NCI-H748 treated with DMSO at 0.1 percent for 48 hours (cell line): ENCODE measurements at places on chromosomes 16 and 17.

DNA sequence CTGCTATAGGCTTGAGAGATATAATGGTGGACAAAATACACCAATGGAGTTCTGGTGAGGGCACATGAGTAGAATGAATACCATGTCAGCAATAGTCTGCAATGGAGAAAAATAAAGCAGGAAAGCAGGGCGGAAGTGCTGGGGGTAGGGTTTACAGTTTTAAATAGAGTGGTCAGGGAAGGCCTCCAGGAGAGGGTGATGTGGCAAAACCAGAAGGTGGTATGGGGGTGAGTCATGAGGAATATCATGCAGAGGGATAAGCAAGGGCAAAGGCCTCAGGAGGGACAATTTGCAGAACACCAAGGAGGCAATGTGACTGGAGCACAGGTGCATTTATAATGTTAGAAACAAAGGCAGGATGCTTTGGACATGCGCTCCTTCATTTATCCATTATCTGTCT lies 102.0 kb downstream of the ITFG1 start:
- no peak for DNase-seq

- DNase-seq, result no peak
These were observed 86.5 kb upstream of the LHX1 start for GRCh38 chr17:36850790-36851189.

GRCh38 chr17:19321481-19322128 lies 40.9 kb downstream of the B9D1 start:
- no peak for DNase-seq

DNA sequence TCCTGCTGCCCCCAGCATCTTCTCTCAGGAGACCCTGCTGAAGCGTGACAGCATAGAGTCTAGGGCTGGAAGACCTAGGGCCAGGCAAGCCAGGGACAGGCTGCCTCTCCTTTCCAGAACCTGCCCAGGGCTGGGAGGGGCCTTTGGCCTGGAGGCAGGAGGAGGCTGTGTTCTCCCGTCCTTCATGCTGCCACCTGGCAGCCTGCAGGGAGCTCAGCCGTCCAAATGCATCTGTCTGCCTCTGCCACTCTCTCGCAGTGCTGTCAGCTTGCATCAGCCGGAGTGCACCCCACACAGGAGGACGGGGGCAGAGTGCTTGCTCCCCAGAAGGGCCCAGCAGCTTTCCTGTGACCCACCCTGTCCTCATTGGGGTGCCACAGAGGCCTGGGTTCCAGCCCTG lies 31.3 kb downstream of the ARHGAP23 start:
- no peak for DNase-seq

DNA sequence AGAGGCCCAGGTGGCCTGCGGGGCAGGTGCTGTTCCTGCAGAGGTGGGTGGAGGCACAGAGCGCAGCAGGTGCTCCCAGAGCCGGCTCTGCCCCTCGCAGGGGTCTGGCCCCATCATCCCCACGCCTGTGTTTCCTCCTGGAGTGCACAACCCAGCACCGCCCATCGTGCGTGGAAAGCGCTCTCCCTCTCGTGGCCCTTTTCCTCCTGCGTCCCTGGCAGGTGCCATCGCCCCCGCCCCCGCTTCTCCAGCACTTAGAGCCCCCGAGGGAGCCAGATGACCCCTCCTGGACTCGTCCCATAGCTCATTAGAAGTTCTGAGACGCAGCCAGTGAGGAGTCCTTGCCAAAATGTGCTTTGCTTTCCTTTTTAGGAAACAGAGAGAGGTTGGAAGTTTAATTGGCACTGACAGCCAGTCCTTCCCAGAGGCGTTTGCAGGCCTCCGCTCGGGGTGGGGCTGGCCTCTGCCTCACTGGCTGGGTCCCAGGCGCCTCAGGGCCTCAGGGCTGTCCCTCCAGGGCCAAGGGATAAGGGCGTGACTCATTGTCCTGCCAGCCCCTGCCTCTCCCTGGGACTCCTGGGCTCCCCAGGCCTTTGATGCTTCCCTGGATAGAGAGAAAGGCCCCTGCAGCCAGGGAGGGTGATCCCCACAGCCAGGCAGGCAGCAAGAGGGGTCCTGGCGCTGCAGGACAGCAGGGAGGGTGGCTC lies 32.2 kb upstream of the CHMP6 start:
- no peak for DNase-seq

DNA sequence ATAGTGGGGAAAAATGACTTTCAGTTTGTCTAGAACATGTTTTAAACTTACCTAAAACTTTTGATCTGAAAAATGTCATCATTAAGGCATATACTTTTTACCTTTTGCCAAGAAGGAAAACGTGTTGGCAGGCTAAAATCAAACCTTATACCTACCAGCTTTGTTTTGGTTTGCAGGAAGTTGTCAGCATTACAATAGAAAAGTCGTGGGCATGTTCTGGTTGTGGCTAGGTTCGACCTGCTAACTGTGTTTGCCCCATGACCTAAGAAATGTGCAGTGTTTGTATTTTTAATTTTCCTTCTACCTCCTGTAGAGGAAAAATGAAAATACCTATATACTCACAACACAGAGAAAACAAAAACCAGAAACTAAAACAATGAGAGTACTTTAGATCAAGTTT lies 13.0 kb downstream of the SKAP1 start:
- DNase-seq, result no peak

- no peak for DNase-seq
These were observed 947 bp downstream of the DDX42 start for GRCh38 chr17:63774969-63775265.

- no peak for DNase-seq
These were observed 406.8 kb downstream of the UTP18 start for GRCh38 chr17:51666971-51667705.

DNA sequence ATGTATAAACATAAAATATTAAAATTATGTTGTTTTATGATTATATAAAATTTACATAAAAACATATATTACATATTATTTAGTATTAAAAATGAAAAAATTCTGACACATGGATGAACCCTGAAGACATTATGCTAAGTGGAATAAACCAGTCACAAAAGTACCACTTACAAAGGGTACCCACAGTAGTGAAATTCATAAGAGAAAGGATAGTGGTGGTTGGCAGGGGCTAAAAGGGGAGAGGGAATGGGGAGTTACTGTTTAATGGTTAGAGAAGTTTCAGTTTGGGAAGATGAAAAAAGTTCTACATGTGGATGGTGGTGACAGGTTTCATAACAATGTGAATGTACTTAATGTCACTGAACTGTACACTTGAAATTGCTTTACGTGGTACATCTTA lies 41.4 kb downstream of the FBXL20 start:
- no peak for DNase-seq

DNA sequence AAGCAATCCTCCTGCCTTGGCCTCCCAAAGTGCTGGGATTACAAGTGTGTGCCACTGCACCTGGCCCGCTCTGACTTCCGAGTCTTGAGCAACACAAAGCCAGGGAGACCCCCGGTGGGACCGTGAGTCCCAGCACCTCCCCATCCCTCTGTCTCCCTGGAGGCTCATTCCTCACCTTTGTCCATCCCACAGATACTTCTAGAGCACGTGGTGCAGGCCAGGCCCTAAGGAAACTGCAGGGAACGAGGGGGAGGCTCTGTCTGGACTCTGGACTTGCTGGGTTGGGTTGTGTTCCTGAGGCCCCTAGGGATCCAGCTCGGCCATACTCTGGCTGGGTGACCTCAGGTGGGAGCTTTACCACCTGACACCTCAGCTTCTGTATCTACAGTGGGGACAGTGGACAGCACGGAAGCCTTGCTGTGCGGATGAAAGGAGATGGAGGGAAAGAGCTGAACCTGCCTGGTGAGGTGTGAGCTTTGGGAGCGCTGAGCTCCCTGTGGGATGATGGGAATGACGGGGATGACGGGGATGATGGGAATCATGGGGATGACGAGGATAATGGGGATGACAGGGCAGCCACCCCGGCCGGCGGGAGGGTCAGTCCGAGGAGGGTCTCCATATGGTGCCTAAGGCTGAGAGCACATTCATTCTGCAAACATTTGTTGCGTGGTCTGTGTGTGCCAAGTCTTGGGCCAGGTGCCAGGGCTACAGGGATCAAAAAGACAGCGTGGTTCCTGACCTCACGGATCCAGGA lies 26.6 kb downstream of the C16orf74 start:
- no peak for DNase-seq

DNA sequence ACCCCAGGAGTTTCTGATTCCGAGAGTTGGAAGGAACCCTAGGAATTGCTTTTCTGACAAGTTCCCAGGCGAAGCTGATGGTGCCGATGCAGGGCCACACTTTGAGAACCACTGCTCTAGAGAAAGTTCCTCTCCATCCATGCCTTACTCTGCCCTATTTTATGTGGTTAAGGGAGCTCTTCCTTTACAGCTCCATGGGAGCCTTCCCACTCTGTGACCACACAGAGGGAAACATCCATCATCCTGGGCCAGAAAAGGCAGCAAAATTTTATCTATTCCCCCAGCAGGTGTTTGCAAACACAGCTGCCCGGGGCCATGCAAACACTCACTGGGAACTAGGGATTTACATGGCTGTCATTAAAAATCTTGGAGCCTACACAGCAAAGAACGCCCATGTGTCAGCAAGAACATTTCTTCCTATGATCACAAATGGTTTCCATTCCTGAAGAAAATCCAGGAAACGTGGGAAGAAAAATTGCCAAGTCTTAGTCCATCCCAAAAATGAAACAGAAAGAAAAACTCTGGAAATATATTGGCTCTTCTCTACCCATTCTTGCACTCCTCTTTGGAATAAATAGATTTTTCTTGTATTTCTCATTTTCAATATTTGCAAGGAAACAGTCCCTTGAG lies 252.7 kb downstream of the PMP22 start:
- DNase-seq, result no peak

DNA sequence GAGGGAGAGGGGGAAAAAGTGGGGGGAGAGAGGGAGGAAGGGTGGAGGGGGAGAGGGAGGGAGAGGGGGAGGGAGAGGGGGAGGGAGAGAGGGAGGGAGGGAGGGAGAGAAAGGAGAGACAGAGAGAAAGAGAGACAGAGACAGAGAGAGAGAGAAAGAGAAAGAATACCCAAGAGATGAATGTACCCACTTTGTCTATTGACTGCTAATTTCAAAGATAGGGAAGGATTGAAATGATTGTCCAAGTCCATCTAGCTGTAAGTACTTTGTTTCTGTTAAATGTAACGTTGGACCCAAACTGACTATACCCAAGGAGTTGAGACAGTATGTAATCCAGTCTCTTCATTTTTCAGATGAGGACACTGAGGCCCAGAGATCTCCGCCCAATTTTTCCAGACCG lies 374.9 kb downstream of the GRIN2A start:
- no peak for DNase-seq

- DNase-seq, result no peak
These were observed 34.7 kb upstream of the ENPP7 start for GRCh38 chr17:79695797-79696609.

GRCh38 chr17:35289222-35289621 lies 46.4 kb downstream of the SLFN5 start:
- no peak for DNase-seq

DNA sequence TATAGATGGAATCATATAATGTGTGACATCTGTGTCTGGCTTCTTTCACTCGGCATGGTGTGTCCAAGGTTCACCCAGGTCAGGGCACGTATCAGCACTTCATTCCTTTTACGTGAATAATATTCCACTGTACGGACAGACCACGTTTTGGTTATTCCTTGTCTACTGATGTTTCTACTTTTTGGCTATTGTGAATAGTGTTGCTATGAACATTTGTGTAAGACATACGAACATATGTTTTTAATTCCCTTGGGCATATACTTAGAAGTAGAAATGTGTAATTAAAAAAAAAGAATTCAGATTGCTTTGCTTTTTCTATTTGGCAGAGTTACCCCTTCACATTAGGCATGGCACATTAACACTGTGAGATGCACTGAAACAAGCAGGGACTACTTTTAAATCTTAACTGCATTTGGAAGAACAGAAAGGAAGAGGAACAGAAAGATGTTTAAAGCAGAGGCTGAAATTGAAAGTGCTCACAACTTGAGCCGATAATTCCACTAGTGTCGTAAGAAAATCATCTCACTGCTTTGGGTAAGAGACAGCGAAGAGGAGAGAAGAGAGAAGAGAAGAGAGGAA lies 105.3 kb downstream of the VPS53 start:
- no peak for DNase-seq

GRCh38 chr17:45573924-45574770 lies 83.6 kb upstream of the PLEKHM1 start:
- no peak for DNase-seq

DNA sequence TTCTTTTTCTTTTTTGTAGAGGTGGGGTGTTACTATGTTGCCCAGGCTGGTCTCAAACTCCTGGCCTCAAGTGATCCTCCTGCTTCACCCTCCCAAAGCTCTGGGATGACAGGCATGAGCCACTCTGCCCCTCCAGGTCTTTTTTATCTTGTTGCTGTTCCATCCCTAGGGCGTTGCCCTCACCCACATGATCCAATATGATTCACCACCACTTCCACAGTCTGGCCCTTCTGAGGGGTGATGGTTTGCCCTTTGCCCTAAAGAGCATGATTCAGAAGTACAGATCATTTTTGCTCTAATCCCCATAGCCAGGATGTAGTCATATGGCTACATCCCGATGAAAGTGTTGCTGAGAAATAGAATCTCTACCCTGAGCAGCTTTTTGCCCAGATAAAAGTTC lies 18.8 kb downstream of the STX4 start:
- no peak for DNase-seq

DNA sequence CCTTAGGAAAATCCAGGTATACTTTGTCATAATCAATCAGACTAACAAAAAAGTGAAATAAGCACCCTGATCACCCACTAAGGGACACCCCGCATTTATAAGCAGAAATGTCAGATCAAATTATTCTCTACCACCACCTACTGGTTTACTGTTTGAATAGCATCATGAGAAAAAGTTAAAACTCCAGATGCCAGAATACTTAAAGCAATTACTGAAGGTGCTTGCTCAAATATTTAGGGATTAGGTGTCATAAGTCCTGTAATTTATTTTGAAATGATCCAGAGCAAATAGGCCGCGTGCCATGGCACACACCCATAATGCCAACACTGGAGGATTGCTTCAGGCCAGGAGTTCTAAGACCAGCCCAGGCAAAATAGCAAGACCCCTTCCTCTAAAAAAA lies 2.3 kb downstream of the TOP2A start:
- peak; percentile 13 for DNase-seq

GRCh38 chr16:26111900-26112299 lies 420.1 kb downstream of the HS3ST4 start:
- no peak for DNase-seq
